ENCODE measurements at places on chromosomes 6 and 20.

DNA sequence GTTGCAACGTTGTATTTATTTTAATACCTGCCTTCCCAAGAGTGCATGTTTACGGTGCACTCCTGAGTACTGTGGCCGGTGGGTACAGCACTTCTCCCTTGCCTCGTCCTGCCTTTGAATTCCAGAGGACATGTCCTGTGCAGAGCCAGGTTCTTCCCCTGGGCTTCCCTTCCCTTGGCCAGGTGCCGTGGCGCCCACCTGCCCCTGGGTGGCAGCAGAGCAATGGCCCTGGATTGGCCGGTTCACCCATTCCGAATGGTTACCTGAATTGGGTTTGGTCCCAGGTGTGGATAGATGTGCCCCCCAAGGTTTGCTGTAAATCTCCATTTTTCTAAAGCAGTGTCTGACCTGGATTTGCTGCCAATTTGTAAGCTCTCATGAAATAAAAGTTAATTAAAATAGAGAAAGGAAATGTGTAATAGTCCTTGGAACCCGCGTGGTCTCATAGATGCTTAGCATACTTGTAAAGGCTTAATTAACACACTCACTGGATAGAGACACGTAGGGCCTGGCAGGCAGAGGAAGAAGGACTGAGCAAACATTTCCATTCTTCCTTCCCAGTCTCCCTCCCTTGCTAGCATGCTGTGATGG lies 40.6 kb downstream of the DTD1 start:
- no peak for DNase-seq

DNA sequence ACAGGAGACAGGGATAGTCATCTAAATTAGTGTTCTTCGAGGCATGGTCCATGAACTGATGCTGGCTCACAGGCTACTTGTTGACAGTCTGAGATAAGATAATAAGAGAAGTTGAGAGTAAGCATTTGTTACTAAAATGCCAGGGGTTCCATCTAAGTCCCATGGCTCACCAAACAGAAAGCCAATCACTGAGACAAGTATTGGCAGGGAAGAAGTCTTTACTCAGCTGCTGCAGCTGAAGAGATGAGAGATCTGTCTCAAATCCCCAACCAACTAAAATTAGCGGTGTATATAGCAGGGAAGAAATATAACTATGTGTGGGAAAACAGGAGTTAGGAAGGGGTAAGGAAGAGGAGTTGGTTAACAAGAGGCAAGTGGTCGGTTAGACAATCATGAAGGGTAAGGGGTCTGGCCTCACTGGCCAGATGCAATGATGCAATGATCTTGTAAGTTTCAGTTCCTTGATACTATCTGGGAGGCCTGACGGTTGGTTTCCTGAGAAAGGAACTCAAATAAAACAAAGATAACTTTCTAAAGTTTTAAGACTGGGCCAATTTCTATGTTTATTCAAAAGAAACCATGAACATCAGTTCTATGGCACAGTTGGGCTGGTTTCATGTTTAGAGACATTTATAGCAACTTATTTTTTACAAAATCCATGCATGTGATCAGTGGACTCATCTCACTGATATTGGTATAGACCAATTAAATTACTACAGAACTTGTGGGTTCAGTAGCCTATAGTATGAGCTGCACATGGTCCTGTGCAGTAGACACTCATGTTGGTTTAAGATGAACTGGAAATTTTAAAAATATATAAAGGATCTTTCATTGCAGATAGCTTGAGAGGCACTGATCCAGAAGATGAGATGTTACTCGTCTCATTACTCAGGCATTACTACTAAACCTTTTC lies 9.9 kb upstream of the HEBP2 start:
- DNase-seq = no peak

GRCh38 chr6:38503032-38503773 lies 136.5 kb downstream of the BTBD9 start:
- DNase-seq = no peak

GRCh38 chr6:42260396-42260888 lies 42.8 kb upstream of the MRPS10 start:
- DNase-seq = peak; percentile 36
